H9 (cell line): ENCODE measurements at places on chromosomes 7 and 10.
A peak's percentile ranks its signal among the peaks of the same experiment; 100 is the strongest.

DNA sequence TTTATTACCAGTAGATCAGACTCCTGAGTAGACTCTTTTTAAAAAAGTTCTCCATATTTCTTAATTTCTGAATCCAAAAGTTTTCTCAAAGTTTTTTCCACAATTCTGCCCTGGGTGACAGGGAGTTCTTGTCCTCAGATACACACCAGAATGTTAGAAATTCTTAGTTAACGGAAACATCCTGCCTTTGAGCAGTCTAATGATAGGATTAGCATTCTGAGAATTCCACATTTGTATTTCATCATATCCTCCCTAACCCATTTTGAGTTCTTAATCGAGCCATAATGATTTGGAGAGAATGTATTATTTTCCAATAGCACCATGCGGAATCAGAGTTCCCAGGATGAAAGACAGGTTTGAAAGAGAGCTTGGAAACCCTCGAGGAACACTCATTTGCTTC, 28.9 kb upstream of the MRPS33 start:
- DNase-seq: no peak

GRCh38 chr10:73908853-73909539, 1.9 kb upstream of the PLAU start:
- no peak for DNase-seq

- DNase-seq: peak; percentile 50
Measured at GRCh38 chr10:44973323-44974081, 5.1 kb downstream of the DEPP1 start.

DNA sequence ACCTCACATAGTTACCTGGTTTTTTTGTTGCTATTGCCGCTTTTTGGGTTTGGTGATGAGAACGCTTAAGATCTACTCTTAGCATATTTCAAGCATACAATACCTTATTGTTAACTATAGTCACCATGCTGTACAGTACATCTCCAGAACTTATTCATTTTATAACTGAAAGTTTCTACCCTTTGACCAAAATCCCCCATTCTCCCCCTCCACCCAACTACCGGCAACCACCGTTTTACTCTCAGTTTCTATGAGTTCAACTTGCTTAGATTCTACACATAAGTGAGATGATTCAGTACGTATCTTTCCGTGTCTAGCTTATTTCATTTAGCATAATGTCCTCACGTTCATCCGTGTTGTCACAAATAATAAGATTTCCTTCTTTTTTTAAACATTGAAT, 86.7 kb upstream of the IL6 start:
- DNase-seq: no peak

GRCh38 chr10:96902731-96903358, 70.7 kb downstream of the LCOR start:
- DNase-seq: no peak

- DNase-seq: no peak
Measured at GRCh38 chr7:31437250-31437865, 76.5 kb upstream of the ITPRID1 start.

DNA sequence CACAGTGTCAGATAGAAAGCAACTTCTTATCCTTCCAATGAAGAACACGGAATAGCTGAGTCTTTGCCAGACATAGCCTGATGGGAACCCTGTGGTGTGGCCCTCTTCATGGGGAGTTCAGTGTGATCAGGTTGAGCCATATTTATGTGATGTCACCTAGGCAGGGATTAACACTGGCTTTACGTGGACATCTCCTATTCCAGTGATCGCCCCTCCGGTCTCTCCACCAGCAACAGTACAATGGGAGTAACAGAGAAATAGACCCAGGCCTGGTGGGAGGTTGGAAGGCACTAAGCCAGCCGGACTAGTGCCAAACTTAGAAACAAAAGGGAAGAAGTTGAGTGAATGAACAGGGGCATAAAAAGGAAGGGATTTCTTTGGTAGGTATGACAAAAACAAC, 358.1 kb downstream of the PRPF18 start:
- DNase-seq: no peak

DNA sequence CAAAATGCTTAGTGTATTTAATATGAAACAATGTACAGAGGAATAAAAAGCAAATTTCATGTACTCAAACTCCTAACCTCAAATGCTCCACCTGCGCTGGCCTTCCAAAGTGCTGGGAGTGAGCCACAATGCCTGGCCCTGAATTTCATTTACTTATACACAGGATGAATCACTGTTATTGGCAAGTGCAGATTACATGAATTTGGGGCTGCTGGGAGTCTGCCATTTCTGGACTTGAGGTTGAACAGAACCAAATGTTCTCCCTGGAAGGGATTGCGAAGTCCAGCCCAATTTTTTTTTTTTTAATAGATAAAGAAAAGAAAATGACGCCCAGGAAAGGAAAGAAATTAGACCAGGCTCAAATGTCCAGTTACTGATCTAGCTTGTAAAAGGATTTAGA, 6.8 kb upstream of the CSTF2T start:
- DNase-seq: no peak

DNA sequence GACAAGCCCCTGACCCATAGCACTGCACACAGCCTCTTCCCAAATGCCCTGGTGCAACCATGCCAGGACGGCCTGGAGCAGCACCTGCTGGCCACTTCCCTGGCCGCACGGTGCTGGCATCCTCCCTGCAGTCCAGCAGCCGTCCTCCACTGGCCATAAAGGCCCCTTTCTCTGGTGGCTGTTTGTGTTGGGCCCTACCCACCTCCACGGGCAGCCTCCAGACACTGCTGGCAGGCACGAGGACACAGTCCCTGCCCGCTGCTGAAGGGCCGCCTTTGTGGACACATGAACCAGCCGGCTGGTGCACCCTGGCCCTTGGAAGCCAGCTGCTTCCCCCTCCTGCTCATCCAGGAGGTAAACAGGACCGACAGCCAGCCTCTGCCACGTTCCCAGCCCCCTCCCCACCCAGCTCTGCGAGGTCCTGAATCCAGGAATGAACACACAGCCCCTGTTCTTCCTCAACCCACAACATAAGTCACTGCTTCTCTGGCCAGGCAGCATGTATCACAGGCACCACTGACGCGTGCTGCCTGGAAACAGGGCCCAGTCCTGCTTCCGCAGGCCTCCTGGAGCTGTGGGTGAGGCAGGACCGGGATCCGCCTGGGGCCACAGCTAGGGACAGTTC, 43.8 kb downstream of the SPOCK2 start:
- DNase-seq: no peak

GRCh38 chr7:134245253-134245652, 71.5 kb downstream of the SLC35B4 start:
- DNase-seq: no peak

- DNase-seq: no peak
Measured at GRCh38 chr7:98934267-98934666, 55.9 kb downstream of the TRRAP start.

- no peak for DNase-seq
Measured at GRCh38 chr7:522071-522950, 2.7 kb upstream of the PDGFA start.

DNA sequence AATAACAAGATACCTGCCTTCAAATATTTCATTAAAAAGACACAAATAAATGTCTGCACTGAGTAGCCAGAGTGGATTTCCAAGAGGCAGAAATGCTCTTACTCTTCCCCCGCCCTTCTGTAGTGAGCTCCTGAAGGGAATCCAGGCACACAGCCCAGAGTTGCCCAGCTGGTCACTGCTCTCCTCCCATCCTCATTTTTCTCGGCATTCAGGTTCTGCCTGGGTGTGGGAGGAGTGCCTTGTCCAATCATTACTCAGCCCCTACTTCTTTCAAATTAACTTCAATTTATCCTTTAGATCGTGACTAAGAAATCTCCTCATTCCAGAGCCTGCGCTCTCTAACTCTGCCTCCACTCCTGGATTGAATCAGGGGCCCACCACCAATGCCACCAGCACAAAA, 12.2 kb downstream of the CCDC6 start:
- DNase-seq: no peak

- DNase-seq: no peak
Measured at GRCh38 chr10:110524859-110525232, 27.1 kb downstream of the DUSP5 start.

DNA sequence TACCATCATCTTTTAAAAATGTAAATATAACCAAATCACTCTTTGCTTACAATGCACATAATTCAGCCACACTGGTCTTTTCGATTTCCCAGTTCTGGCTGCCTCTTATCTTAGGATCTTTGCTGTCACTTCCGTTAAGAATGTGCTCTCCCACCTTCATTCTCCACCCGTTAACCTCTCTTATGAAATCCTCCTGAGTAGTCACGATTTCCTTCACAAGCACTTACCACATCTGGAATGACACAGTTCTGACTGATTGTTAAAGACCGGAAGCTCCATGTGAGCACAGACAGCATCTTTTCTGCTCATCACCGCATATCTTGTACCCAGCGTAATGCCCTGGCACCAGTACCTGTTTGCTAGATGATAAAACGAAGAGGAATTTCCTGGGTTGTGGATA, 84.3 kb downstream of the CUL2 start:
- no peak for DNase-seq

GRCh38 chr10:122850705-122851640, 5.3 kb upstream of the CUZD1 start:
- no peak for DNase-seq

GRCh38 chr7:81367326-81367931, 402.4 kb downstream of the HGF start:
- no peak for DNase-seq

GRCh38 chr7:79282070-79282694, 171.3 kb downstream of the MAGI2 start:
- DNase-seq: no peak

GRCh38 chr7:149126662-149127266, 640 bp upstream of the ZNF425 start:
- no peak for DNase-seq

DNA sequence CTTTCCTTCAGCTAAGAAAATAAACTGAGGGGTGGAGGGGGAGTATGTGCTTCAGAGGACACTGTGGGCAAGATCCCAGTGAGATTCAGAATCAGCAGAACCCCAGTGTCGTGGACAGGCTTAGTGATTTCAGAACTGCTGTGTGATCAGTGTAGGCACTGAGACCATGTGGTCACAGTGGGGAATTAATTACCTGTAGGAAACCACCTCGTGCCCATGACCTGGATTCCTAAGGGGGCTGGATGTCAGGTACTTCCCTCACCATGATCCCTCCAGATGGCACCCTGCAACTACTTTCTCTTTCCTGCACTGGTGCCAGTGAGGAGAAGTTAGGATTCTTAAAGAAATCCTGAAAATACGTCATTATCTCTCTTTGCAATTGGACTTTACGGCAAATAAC, 64.4 kb downstream of the HBP1 start:
- DNase-seq: no peak

GRCh38 chr7:28008911-28009310, 171.7 kb downstream of the JAZF1 start:
- no peak for DNase-seq

- no peak for DNase-seq
Measured at GRCh38 chr7:107879400-107880035, 11.5 kb upstream of the DLD start.

GRCh38 chr10:70809011-70809611, 6.6 kb upstream of the SGPL1 start:
- no peak for DNase-seq

- DNase-seq: no peak
Measured at GRCh38 chr10:76736815-76737618, 900.6 kb downstream of the KCNMA1 start.

DNA sequence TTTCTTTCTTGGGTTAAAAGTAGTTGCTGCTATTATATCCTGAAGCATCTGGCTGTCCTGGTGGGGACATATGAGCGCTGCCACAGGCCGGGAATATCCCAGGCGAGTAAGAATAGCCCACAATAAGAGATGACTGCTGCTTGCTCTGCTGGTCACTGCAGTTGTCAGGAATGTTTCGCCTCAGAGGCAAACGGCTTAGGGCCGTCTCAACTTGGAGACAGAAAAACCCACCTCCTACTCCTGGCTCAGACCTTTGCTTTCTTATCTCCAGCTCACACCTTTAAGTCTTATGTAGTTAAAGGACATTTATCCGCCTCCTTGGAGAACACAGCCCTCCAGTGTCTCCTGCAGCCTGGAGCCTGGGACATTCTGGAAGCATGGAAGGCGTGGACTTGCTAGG, at the start of gene GJD4:
TSS of gene GJD4 (plus strand) at position 151 of the 400 bp plus-strand sequence. CDS start at position 378, 227 bp downstream.
- DNase-seq: no peak

DNA sequence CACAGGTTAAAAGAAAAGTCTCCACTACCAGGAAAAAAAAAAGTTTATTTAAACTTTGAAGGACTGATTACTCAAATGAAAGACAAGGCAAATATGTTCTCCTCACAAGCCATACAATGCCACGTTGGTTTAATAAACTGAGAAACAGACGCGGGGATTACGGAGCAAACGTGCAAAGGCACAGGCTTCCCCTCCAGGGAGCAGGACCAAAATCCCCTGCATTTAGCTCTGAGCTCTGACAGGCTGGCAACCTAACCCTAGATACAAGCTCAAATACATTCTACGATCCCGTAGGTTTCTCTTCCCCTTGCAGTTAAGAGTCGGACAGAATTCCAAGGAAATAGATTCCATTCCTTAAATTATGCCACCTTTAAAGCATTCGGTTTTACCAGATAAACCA, 7.7 kb upstream of the GRB10 start:
- no peak for DNase-seq

- no peak for DNase-seq
Measured at GRCh38 chr7:144824360-144824759, 11.5 kb downstream of the TPK1 start.

DNA sequence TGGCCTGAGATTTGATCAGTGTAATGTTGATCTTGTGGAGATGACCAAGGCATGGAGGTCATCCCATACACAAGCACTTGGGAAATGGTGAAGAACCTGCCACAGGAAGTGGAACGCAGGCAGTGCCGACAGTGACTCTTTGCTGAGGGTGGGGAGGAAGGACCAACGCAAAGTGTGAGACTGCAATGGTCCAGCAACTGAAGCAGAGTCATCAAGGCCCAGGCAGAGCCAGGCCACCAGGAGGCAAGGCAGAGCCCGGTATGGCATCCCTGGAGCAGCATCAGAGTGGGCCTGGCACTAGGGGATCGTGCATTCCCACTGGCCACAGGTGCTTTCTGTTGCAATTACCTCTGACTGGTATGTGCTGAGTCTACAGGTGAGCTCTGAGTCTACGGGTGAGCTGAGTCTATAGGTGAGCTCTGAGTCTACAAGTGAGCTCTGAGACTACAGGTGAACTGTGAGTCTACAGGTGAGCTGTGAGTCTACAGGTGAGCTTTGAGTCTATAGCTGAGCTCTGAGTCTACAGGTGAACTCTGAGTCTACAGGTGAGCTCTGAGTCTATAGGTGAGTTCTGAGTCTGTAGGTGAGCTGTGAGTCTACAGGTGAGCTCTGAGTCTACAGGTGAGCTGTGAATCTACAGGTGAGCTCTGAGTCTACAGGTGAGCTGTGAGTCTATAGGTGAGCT, 132.9 kb downstream of the KLF6 start:
- no peak for DNase-seq

DNA sequence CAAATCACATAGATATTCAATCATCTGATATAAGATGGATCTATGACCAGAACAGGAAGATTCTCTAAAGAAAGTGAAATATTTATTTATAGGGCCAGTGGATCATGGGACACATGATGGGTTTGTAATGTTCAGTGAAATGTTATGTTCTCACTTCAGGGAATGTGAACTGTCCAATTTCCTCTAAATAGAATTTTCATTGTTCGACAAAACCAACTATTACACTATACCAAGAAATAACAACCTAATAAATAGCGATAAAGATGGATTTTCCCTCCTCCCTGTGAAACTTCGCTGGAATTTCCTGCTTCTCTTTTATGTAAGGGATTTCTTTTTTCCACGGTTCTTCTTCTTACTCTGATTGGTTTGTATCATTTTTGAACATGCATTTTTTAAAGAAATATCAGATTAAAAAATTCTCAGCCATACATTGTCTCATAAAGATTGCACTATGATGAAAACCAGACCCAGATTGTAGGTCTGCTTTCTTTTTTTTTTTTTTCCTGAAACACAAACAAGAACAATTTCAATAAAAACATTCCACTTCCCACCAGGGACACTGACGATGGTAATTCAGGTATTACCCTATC, 139.8 kb upstream of the ZEB1 start:
- no peak for DNase-seq
